M059J (cell line): ENCODE measurements at places on chromosomes 1 and 21. TPM values are rescaled to one million over a fixed set of nuclear protein-coding genes. Genes with fewer than 3 reads are reported as not detected.

PAX7 gene
- total RNA-seq, result not detected in 2 replicates

PGLYRP3 gene
- total RNA-seq, result not detected in 2 replicates

OVAAL gene
- 0.05 and 0.79 TPM in 2 replicates for total RNA-seq

DNA sequence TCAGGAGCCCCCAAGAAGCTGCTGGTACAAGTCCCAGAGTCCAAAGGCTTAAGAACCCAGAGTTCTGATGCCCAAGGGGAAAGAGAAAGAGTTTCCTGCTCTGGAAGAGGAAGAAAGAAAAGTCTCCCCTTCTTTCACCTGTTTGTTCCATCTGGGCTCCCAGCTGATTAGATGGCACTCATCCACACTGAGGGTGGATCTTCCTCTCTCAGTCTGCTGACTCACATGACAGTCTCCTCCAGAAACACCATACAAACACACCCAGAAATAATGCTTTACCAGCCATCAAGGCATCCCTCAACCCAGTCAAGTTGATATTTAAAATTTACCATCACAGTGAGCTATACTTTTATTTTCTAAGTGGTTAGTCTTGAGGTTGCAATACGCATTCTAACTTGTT is 257.9 kb downstream of the PAPPA2 start:
- DNase-seq, result no peak

GRCh38 chr21:38561613-38562581 is 63.6 kb upstream of the ERG start:
- DNase-seq, result no peak

DNA sequence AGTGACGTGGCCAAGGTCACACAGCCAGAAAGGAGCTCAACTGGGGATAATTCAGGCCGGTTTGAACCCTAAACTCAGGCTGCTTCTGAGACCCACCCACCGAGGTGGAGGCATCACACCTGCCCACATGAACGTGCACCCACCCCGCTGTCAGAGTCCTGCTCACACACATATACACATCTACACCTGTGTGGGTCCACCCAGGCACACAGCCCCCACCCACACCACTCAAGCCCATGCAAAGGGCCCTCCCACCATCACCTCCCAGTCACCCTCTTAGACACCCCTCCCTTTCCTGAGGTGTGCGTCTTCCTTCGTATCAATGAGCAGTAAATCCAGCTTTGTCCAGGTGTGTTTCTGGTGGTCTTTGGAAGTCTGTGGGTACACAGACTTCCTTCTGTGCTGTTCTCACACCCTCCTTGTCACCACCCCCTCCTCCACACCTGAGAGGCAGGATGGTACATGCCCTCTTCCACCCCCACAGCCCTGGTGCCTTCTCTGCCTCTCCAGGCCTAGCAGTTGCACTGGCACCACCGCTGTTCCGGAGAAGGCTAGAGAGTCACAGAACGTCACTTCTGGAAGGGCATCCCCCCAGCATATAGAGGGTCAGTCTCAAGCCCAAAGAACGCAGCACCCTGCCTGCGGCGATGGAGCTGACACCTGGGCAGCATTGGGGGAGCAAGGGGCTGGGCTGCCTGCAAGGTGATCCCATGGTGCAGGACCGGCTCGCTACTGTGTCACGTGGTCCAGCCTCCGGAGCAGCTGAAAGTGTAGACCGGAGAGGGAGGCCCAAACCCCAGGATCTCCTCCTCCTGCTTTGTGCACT is 18.9 kb upstream of the FAM131C start:
- no peak for DNase-seq

DNA sequence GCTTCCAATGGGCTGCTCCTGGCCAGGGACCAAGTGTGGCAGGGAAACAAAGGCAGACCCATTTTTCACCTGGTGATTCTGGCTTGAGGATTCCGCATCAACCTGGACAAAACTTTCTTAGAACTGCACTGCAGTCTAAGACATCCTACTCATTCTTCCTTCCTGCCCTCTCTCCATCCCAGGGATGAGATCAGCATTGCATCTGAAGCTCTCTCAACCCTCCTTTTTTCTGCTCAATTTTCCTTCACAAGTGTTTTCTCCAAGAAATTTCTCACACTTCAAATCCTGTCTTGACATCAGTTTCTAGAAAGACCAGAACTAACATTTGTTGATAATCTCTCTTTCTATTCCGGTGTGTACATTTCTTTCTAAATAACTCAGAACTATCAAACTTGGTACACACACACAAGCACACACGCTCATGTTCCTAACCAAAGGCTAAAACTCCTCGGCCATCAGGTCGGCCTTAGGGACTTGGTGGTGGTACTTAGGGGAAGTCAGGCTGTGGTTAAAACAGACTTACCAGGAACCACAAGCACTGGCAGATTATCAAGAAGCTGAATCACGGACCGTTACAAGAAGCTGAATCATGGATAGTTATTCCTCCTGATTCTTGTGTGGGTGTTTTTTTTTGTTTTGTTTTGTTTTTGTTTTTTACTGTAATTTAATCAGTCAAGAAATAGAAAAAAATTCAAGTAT is 21.0 kb upstream of the CXADR start:
- DNase-seq, result peak; percentile 98

DNA sequence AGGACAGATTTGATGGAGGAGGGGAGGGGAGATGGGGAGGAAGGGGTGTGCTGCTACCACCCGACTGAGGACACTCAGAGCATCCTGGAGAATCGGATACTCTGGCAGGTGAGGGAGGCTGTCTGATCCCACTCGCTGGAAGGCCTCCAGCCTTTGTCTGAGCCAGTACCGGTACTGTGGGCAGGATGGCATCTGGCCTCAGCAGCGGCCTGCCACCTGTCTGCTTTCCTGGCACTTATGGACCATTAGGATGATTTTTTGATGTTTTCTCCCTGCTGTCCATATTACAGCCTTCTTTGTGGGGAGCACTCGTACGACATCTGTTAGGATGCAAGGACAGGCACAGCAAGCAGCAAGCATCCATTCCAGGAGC is 11.5 kb downstream of the ATP2B4 start:
- no peak for DNase-seq
